Activated CD4-positive, alpha-beta T cell treated with anti-CD3 and anti-CD28 coated beads for 4 hours (primary cell): ENCODE measurements at places on chromosomes 2 and 18.

GRCh38 chr2:241199286-241199685 lies 10.8 kb downstream of the ANO7 start:
- DNase-seq, result no peak

DNA sequence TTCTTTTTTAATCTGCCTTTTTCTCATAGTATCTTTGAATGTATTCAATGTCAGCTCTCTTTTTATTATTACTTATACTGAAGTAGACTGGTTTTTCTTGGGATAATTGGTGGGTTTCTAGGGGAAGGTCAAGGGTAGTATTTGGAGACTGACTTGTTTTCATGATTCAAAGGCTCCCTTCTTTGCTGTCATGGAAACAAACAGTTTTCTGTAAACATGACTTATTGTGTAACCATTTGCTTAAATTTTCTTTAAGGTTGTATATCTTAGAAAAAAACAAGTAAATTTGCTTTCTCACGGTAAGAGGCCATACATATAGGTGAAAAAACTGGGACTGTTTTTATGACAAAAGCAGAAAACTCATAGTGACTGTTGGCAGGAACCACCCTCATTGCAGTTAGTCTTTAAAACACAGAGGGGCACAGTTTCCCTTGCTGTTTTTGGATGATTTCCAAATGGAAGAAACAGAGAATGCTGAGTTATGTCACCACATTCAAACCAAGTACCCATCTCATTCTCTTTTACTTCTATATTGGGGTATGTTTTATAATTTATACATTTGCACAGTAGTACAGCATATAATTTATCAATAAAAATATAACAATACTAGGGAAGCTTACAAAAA lies 5.8 kb upstream of the RDH14 start:
- DNase-seq, result no peak

- DNase-seq, result no peak
These were observed 55.3 kb downstream of the ARHGEF4 start for GRCh38 chr2:130891966-130892365.

- no peak for DNase-seq
These were observed 44.4 kb upstream of the BZW1 start for GRCh38 chr2:200767111-200767885.

DNA sequence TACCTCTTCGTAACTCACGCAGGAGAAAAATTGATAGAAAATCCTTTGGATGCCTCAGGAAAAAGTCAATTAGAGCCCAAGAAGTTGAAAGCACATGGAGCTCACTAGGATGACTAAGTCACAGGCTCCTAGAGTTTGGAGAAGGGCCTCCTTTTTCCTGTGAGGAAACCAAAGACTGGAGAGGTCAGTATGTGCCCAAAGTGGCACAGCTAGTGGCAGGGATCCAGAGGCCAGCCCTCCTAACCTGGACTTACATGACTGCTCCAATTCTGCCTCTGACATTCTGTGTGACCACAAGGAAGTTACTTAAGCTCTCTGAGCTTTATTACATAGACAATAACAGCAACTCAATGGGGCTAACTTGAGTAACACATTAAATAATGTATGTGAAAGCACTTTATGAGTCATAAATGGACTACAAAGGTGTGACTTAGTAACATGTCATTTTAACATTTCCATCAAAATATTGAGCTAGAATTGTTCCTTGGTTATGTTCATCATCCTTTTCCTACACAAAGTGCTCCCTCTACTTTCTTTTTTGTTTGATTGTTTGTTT lies 91.6 kb downstream of the DHRS9 start:
- DNase-seq, result no peak

- no peak for DNase-seq
These were observed 2.7 kb upstream of the ZC3H8 start for GRCh38 chr2:112257575-112257974.

- no peak for DNase-seq
These were observed 65.5 kb downstream of the COMMD1 start for GRCh38 chr2:61970807-61971556.

GRCh38 chr2:220673151-220673874 lies 898.8 kb downstream of the EPHA4 start:
- no peak for DNase-seq

GRCh38 chr2:200376513-200377354 lies 70.2 kb downstream of the SPATS2L start:
- no peak for DNase-seq

GRCh38 chr2:163652751-163653150 lies 83.1 kb downstream of the FIGN start:
- no peak for DNase-seq

DNA sequence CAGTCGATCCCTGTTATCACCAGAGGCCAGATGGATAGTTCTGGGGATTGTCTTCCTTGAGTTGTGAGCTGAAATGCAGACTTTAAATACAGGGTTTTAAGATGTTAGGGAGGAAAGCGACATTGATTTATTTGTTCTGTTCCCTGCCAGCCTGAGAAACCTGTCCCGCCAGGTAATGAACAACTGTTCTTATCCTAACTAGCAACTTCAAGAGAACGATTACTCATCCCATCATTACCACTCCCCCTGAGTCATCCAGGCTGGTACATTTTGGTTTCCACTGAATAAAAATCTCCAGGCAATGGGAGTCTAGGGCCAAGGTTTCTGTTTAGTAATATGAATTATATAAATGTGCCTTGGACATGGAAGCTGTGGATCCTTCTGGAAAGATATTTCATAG lies 131.2 kb downstream of the LYPD6B start:
- DNase-seq, result no peak

- DNase-seq, result no peak
These were observed 115.2 kb downstream of the SPHKAP start for GRCh38 chr2:228066126-228066798.

GRCh38 chr2:161384864-161385263 lies 31.2 kb upstream of the TBR1 start:
- DNase-seq, result peak; percentile 2

DNA sequence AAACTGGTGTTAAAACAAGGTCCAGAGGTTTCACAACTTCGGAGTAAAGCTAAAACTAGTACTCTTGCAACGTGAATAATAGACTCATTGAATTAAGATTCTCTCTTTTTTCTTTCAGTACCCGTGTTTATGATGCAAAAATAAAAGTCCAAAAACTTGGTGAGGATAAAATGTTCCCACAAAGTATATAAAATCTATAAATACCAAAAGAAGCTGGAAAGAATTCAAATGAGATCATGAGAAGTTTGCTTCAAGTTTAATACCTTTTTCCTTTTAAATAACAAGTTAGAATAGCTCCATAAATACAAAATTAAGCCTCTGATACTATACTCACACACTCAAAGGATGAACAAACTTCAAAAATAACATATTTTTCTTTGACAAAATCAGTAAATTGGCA lies 34.0 kb downstream of the METTL4 start:
- no peak for DNase-seq

GRCh38 chr2:100276716-100277115 lies 45.6 kb downstream of the LONRF2 start:
- DNase-seq, result no peak

- DNase-seq, result no peak
These were observed 30.6 kb upstream of the EPC2 start for GRCh38 chr2:148614014-148614321.

DNA sequence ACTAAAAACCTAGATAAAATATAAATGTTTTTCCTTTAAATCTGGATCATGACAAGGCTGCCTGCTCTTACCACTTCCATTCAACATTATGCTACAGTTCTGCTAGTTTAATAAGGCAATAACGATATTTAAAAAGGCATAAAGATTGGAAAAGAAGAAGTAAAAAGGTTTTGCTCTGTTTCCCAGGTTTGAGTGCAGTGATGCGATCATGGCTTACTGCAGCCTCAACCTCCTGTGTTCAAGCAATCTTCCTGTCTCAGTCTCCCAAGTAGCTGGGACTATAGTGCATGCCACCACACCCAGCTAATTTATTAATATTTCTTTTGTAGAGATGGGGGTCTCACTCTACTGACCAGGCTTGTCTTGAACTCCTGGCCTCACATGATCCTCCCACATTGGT lies 40.8 kb downstream of the PROKR1 start:
- DNase-seq, result no peak

DNA sequence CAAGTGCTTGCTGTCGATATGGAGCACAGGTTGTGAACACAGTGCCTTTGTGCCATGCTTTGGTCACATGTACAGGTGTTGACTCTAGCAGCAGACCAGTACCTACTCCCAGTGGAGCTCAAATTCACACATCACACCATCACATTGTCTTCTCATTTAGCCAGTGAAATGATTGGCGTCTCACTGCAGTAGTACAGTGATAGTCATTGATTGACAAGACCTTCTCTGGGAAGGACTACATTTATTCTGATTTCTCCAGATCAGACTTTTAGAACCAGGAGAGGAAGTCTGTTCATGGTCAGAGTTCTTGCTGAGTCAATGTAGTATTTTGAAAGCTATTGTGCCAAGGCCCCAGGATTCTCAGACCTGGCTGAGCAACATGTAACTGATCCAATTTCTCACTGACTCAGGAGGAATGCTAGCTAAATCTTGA lies 75.2 kb downstream of the FMNL2 start:
- DNase-seq, result no peak

DNA sequence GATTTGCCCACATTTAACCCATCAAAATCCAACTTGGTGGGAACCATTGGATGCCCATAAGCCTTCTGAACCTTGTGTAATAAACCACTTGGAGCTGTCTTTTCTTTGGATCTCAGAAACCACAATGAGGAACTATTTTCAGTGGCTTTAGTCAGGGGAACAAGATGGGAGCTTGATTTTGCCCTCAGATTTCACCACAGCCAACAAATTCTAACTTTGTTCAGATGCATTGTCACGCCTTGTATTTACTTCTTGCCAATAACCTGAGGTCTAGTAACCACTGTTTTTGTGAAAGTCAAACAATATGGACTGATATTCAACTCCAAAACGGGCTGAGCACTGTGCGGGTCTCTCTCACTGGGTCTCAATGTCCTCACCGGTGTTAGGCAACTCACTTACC lies 508.2 kb downstream of the TNS1 start:
- no peak for DNase-seq

- peak; percentile 5 for DNase-seq
These were observed 675 bp upstream of the SPIRE1 start for GRCh38 chr18:12658426-12659138.

GRCh38 chr2:108956375-108956774 lies 32.6 kb downstream of the EDAR start:
- no peak for DNase-seq

- no peak for DNase-seq
These were observed 63.1 kb upstream of the HPCAL1 start for GRCh38 chr2:10239561-10239967.

DNA sequence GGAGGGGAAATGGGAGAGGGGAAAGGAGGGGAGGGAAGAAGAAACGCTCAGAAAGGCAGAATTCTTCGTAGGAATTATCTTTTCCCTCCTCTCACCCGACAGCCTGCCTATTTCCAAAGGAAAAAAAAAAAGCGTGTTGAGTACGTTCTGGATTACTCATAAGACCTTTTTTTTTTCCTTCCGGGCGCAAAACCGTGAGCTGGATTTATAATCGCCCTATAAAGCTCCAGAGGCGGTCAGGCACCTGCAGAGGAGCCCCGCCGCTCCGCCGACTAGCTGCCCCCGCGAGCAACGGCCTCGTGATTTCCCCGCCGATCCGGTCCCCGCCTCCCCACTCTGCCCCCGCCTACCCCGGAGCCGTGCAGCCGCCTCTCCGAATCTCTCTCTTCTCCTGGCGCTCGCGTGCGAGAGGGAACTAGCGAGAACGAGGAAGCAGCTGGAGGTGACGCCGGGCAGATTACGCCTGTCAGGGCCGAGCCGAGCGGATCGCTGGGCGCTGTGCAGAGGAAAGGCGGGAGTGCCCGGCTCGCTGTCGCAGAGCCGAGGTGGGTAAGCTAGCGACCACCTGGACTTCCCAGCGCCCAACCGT lies at the start of gene GAD1:
GAD1 (plus strand) TSS at position 384 of the 589 bp plus-strand sequence. CDS start 1,705 bp downstream, outside the sequence.
- peak; percentile 57 for DNase-seq

DNA sequence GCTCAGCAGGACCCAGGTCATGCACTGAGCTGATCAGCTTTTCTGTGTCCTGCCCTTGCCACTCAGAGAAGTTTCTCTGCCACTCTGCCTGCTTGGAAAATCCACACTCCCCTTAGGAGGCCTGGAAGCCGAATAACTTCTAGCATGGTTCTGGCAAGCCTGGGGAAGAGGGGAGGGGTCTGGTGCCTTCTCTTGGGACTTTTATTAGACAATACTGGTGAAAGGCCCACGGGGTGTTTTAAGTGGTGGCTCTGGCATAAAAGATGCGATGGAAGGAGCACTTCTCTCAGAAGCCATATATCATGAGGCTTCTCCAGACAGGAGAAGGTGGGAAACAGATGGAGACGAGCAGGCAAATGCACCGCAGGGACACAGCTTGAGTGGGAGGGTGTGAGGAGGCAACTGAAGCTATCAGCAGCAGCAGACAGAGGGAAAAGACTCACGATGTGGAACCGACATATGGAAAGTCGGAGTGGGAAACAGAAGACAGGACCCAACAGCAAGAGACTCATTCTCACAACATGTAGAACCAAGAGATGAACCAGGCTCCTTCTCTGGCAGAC lies 141.8 kb upstream of the CTNNA2 start:
- DNase-seq, result no peak

- no peak for DNase-seq
These were observed 40.6 kb upstream of the INHBB start for GRCh38 chr2:120305296-120305695.

- no peak for DNase-seq
These were observed 27.5 kb upstream of the ALPP start for GRCh38 chr2:232350804-232351685.

GRCh38 chr2:222013889-222014288 lies 284.9 kb downstream of the PAX3 start:
- DNase-seq, result no peak

DNA sequence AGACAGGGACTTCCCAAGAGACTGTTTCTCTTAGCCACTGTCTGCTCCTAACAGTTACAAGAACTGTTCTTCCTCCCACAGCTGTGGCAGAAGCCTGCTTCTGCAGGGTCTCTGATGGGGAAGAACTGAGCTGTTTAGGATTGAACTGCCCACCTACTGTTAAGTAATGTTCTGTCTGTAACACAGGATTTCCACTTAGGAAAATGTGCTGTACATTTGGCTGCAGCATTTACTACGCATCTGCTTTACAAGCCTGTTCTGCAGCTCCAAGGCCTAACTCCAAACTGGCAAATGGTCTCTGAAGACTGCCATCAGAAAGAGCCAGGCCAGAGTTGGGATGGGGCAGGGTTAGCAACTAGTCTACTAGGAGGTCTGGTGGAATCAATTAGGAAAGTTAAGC lies 87.8 kb upstream of the UPP2 start:
- DNase-seq, result no peak

DNA sequence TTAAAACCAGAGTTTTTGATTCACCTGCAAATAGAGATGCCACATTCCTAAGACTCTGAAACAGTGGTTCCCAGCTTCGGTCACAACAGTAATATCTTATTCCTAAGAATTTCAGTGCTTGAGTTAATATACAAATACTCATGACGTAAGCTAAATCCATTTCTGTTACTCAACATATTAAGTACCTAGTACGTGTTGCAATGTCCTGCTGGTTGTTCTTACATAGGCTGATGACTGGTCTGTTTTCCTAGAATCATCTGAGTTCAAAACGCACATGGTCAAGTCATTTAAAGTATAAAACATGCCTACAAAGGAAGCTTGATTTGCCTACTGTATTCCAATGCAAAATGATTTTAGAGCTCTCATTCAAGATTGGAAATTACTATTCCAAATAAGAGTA lies 7.2 kb downstream of the NCL start:
- no peak for DNase-seq
